ENCODE measurements at places on chromosomes 6 and 20.
A peak's percentile ranks its signal among the peaks of the same experiment; 100 is the strongest.

DNA sequence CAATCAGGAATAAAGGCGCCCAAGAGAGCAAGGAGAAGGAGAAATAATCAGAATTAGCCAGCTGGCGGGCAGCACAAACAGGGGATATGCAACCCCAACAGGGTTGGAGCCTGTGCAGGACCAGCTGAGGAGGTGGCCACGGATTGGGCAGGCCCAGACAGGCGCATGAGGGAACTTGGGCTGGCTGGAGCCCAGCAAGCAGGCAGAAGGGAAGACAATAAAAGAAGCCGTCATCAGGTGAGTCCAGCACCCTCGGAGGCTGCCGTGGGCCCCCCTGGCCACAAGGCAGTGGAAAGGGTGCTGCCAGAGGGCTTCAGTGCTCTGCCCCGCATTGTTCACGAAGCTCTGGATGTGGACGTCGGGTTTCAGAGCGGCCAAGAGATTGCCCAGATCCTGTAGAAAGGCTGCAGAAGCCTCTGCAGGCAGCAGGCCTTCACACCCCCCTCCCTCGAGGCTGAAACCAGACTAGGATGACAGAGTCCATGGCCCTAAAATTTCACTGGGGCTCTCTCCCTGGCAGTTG is 28.4 kb upstream of the MAFB start:
- DNase-seq: no peak

DNA sequence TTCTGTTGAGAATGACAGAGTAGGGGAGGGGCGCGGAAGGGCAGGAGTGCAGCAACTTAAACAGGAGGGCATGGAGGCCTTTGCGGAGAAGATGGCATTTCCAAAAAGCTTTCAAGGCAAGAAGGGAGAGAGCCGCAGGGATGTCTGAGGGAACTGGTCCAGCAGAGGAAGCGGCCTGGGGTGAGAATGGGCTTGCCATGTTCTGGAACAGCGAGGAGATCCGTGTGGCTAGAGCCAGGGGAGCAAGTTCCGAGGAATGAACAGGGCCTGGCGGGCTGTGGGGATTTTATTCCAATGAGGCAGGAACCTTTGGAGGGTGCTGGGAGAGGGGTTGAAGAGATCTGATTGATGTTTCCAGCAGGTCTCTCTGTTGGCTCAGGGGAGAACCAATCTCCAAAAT is 86.1 kb downstream of the PREX1 start:
- no peak for DNase-seq

- peak; percentile 0 for DNase-seq
These were observed 538 bp upstream of the GRM1 start for GRCh38 chr6:146028252-146028795.

- DNase-seq: no peak
These were observed 369.2 kb upstream of the CNR1 start for GRCh38 chr6:88535306-88535705.

DNA sequence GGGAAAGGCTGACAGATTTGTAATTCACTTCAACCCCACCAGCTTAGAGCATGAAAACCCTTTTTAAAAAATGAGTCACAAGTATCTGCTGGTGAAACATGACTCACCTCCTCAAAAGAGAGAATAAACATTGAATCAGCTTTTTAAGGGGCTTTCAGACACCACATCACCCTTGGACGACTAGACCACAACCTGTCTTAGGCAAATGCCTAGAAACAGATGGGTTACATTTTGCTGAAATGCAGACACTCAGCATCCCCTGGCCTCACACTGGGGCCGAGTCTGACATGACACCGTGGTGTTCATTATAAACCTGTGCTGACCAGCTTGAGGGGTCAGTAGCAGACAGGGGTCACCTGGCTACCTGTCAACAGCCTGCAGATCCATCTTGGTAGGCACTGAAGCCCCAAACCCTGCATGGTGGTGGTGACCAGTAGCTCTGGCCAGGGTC is 175.3 kb upstream of the CST7 start:
- DNase-seq: no peak

DNA sequence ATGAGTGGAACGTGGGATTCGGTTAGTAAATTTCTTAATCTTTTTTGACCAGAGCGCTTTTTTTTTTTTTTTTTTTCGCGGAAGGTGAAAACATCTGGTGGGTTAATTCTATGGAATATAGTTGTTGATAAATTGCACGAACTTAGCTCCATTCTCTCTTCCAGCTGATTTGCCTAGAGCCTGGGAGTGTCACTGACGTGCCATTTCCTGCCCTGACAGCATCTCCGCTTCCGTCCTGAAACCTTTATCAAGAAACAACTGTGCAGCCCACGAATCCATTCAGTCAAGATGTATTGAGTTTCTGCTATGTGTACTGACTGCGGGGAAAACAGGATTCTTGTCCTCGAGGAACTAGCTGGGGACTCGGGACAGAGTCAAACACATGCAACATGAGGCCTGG is 59.5 kb upstream of the TGM3 start:
- no peak for DNase-seq

- no peak for DNase-seq
These were observed 13.4 kb downstream of the PRKN start for GRCh38 chr6:162713974-162714780.

- no peak for DNase-seq
These were observed 29.8 kb downstream of the DAAM2 start for GRCh38 chr6:39821742-39822532.

DNA sequence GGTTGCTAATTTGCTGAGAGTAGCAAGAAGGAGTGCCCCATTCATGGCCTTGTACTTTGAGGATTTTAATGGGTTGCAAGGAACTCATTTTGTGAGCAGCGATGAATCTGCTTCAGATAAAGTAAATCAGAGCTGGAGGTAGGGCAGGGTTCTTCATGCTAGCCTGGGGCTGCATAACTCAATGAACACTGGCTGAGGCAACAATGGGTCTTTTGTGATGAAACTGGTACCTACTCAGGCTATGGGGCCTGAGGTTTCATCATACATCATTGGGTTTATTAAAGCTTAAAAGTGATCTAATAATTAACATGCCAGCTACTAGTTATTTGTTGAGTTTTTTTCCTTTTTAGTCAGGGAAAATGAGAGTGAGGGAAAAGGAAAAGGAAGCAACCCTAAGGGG is 106.9 kb downstream of the FAM50B start:
- DNase-seq: no peak

DNA sequence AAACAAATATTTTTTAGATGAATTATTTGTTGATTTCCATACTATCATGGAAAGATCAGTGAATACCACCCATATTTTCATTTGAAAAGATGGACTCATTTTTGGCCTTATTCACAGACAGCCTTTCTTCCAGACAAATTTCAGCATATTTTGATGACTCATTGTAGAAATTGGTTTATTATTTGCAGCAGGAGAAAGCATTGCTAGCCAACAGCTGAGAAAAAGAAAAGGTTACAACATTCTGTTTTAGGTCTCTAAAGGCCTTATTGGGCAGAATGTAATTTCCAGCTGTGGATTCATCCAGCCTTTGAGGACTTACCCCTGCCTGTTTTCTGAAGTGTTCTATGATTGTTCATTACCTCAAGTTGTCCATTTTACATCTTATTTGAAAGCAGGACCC is 201.9 kb downstream of the PLCB4 start:
- DNase-seq: no peak

- DNase-seq: no peak
These were observed 397.5 kb downstream of the HDGFL1 start for GRCh38 chr6:22966691-22967422.

DNA sequence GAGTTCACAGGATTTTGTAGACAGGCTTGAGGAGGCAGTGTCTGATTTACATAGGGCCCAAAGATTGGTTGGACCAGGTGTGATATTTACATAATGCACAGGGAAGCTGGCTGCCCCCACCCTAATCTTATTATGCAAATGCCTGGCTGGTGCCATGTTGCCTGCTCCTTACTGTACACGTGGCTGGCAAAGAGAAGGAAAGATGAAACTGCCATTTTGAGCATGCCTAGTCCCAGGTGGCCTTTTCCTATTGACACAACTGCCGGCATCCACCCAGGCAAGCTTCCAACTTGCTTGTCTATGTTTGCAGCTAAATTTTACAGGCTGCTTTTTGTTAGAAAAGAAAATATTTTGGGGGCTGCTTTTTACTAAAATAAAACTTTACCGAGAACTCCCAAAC is 174.6 kb downstream of the LMBRD1 start:
- no peak for DNase-seq
